Right renal cortex interstitium (tissue), 3 donors: ENCODE measurements at places on chromosomes 1 and 21. TPM values are rescaled to one million over a fixed set of nuclear protein-coding genes. Genes with fewer than 3 reads are reported as not detected.

The FTCD gene
- polyA plus RNA-seq, result 22.6 TPM

The ACTN2 gene
- 0.47 TPM for polyA plus RNA-seq

The TP53BP2 gene
- polyA plus RNA-seq, result 59.7 TPM

The AGT gene
- 38.1 TPM for polyA plus RNA-seq

The IVL gene
- polyA plus RNA-seq, result 0.42 TPM

The SH2D1B gene
- polyA plus RNA-seq, result 0.08 TPM

The WNT9A gene
- 1.2 TPM for polyA plus RNA-seq

The SLAMF6 gene
- polyA plus RNA-seq, result 0.14 TPM

The CCDC24 gene
- 14.6 TPM for polyA plus RNA-seq

The RGSL1 gene
- polyA plus RNA-seq, result 0.10 TPM

The RPTN gene
- not detected for polyA plus RNA-seq

The C2CD4D gene
- polyA plus RNA-seq, result 0.10 TPM

The OR4F29 gene
- polyA plus RNA-seq, result not detected

The RIPK4 gene
- polyA plus RNA-seq, result 18.7 TPM

The SLC2A5 gene
- 0.92 TPM for polyA plus RNA-seq

The SFPQ gene
- polyA plus RNA-seq, result 674 TPM

DNA sequence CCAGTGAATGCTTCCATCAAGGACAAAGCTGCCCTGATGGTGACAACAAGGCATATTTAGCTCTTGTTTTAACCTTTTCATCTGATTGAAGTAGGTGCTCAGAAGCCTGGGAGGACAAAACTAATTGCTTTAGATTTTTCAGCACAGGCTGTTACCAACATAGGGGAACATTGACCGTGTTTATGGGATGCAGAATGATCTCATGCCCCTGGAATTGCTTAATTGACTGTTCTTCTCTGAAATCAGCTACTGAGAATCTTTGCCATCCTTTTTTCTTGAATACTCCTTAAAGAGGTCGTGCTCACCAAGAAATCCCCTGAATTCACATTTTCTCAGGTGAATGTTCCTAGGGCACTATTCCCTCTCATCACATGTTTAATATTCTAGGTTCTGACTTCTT lies 95.9 kb upstream of the CCDC190 start:
- DNase-seq, result no peak

GRCh38 chr1:1918901-1919303 lies at the start of gene TMEM52:
Gene TMEM52 (minus strand): TSS chr1:1919279. CDS start chr1:1919265, 14 bp downstream.
- no peak for DNase-seq

- DNase-seq, result no peak
These were observed 53.9 kb downstream of the FH start for GRCh38 chr1:241465673-241466072.

DNA sequence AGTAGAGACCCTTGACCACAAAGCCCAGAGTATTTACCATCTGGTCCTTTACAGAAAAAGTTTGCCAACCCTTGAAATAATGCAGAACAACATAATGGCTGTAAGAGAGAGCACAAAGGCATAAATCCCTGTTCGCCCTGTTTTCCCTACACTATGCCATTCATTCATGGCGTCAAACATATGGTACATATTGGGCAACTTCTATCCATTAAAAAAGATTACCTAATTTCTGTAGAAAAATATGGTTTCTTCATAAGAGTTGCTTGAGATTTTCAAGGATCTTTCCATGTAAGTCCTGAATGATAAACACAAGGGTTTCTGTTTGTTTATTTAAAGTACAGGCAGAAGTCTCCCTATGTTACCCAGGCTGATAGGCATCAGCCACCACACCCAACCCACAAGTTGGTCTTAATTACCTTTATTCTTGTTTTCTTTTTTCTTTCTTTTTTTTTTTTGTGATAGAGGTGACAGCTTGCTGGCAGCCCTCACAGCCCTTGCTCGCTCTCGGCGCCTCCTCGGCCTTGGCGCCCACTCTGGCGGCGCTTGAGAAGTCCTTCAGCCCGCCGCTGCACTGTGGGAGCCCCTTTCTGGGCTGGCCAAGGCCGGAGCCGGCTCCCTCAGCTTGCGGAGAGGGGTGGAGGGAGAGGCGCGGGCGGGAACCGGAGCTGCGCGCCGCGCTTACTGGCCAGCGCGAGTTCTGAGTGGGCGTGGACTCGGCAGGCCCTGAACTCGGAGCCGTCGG lies 68.3 kb upstream of the NR5A2 start:
- no peak for DNase-seq

DNA sequence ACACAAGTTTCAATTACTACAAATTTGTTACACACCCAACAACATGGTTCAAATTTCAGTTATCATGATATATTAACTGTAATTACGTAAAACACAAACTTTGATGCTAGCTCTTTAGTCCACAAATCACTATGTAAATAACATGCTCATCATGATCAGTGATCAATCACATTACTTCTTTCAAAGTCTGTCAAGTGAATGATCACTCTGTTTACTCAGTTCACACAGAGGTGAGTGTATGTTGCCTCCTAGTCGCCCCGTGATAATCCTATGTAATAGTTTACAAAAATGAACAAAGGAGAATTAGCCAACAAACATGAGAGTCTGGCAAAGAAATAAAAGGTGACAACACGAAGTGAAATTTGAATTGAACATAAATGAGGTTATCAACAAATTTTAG lies 14.3 kb downstream of the EDEM3 start:
- DNase-seq, result no peak

DNA sequence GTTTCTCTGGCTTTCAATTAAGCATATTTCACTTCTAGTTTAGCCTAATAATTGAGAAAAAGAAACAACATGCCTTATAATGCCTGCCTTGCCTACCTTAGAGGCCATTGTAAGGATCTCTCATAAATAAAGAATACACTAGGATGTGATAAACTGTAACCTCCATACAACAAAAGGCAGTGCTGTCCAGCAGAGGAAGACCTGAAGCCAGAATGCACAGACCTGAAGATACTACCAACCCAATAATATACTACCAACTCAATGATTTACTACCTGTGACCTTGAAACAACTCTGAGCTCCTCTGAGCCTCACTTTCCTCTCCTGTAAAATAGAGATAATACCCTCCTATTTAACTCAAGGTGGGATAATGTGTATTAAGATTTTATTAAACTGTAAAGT lies 361.3 kb downstream of the TTLL7 start:
- no peak for DNase-seq

DNA sequence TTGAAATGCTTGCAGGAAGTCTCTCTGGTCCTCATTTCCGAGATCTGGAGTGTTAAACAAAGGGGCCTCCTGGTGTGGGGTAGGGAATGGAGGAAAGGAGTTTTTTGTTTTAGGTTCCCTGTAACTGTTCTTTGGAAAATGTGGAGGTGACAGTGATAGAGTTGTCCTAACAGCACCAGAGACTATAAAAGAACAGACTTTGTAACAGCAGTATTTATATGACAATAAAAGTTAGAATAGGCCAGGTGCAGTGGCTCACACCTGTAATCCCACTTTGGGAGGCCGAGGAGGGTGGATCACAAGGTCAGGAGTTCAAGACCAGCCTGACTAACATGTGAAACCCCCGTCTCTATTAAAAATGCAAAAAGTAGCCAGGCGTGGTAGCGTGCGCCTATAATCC lies 68.9 kb downstream of the HUNK start:
- DNase-seq, result no peak

DNA sequence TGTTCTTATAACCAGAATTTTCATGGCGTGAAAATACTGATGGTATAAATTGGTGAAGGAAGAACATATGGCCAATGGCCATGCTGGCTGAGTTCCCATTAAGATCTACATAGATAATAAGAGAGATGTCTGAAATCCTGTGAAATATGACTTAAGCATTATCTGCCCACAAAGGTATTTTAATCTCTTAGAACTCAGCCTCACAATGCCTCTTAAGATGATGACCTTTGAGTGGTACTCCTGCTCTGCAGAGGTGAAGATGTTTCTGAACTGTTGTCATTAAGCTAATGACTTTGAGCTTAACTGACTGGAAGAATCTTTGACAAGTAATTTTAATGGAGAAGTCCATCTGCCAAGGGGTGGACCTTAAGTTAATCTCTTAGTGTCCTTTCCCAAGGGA lies 148.7 kb downstream of the ZNF326 start:
- no peak for DNase-seq

GRCh38 chr1:78038491-78038939 lies 7.3 kb upstream of the GIPC2 start:
- DNase-seq, result no peak

- DNase-seq, result no peak
These were observed 1.4 kb downstream of the PEAR1 start for GRCh38 chr1:156894711-156895454.

DNA sequence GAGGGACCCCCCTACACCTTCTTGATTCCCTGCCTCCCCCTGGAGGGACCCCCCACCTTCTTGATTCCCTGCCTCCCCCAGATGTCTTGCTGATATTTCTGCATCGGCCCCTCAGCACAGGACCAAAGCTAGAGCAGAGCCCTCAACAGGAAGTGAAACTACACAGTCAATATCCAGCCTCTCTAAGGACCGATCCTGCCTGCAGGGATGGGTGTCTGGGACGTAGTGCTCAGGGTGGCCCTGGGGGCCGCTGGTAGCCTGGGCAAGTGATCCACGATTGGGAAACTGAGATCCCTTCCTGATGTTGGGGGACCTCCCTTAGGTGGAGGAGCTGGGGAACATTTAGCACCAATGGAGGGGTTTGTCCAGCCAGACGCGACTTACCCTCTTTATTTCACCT lies 3.9 kb upstream of the LEFTY2 start:
- no peak for DNase-seq

GRCh38 chr1:208977012-208977411 lies 606.5 kb upstream of the CAMK1G start:
- DNase-seq, result no peak

DNA sequence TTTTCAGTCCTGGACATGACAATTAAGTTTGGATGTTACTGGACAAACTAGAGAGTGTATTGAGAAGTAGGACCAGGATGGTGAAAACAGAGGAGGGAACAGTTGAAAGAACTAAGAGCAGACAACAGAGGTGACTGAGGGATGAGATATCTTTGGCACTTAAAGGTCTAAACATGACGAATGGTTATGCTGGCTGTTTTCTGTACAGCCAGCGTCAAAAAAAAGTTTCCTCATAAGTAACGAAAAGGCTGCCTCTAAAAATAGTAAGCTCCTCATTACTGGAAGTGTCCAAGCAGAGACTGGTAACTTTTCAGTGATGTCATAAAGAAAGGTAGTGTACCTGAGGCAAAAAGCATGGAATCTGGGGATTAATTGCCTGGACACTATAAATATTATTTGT lies 35.2 kb upstream of the AK4 start:
- DNase-seq, result no peak

GRCh38 chr1:19393046-19393445 lies 80.9 kb downstream of the SLC66A1 start:
- no peak for DNase-seq

GRCh38 chr1:207035877-207036551 lies 3.5 kb upstream of the C1orf116 start:
- no peak for DNase-seq

GRCh38 chr1:1539310-1540089 lies 924 bp downstream of the TMEM240 start:
- DNase-seq, result peak; percentile 35

GRCh38 chr1:101188331-101188730 lies 48.5 kb upstream of the S1PR1 start:
- no peak for DNase-seq

GRCh38 chr21:41481191-41481590 lies 26.8 kb downstream of the TMPRSS2 start:
- DNase-seq, result no peak

DNA sequence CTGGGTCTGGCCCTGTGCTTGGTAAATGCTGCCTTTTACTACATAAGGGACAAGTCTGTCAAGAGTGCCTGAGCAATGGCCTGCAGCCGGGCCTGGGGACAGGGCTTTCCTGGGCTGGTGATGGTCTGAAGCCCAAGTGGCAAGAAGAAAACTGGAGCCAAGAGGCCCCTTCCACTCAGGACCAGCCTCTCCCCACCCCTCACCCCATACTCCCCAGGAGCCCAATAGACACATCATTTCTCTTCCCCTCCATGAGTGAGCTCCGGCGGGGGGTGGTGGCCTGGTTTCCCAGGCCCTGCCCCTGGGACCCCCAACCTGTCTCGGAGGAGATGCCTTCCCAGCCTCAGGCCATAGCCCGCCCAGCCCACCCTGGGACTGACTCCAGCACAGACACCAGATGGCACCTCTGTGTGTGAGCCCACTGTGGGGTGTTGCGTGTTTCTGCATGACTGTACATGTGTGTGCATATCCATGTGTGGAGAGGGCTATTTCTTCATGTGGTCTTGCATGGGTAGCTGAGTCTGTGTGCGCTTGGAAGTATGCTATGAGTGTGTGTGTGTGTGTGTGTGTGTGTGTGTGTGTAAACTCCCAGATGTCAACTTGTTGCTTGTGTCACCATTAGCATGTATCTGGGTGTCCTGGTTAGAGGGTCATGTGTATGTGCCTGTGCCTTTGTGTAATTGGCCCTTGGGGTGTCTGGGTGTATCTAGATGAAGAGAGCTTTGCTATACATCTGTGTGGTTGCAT lies 14.3 kb upstream of the LRP8 start:
- no peak for DNase-seq

- DNase-seq, result no peak
These were observed 69.8 kb upstream of the TTC34 start for GRCh38 chr1:2871246-2871815.

DNA sequence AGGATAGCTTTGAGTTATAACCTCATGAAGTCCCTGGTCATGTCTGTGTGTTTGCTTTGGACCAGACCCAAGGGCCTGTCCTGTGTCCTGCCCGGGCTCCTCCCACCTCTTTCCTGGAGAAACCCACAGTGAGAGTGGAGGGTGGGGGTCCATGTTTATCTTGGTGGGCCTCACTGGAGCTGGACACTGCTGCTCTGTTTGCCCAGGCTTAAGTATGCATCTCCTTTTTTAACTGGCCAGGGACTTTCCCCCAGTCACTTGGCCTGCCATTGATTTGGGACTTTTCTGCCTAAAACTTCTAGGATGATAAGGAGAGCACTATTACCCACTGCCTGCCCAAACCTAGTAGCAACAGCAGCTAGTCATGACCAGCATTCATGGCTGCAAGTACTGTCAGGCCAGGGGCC lies 49.8 kb downstream of the DDR2 start:
- no peak for DNase-seq

- no peak for DNase-seq
These were observed 309.1 kb downstream of the MATN1 start for GRCh38 chr1:30414086-30414850.
